ENCODE measurements at places on chromosomes 3 and 15.

GRCh38 chr3:38493031-38493430, 3.1 kb upstream of the EXOG start:
- no peak for DNase-seq

DNA sequence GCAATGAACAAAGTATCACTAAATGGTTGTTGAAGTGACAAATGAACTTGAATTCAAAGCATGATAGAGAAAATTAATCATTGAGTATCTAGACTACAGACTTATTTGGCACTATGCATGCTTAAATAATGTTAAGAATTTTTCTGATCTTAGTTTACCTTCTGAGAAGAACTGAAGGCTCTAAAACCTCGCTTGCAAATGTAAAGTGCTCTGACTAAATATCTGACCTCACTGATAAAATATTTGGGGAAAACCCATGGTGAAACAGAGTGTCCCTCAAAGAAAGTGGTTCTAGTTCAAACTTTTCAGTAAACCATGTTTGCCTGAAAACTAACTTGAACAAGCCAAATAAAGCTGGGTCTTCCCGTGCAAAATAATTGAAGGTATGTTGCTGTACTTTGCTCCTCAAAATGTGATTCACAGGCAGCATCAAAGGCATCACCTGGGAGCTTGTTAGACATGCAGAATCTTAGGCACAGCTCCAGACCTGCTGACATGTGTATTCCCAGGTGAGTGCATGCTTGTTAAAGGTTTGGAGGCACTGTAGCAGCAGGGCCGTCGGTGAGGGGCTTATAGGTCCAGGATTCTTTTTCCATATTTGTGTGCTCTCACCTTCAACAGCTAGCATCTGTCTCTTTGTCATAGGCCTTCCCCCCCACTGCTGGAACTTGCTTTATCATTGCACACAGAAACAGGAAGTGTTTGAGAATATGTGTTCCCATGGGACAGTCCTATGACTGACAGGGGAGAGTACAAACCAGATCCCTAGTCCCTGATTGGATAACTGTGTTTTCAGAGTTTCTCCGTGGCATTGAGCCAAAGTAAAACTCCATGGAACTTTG, 524.2 kb upstream of the LMCD1 start:
- DNase-seq = no peak

DNA sequence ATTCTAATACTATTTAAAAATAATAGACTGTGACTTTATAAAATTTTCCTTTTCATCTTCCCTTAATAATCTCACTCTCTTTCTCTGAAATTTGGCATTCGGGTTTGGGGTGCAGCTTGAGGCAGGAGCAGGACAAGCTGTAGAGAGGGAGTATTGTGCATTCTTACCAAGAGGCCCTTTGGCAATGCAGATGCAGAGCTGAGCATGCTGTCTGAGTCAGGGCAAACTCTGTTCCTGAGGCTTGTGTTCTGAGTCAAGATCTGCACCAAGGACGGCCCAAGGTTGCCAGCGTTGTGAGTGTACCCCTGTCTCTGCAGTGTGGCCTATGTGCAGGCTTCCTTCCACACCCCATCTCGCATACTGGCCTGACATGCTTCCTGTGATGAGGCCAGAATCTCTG, 343.8 kb upstream of the FRG2C start:
- DNase-seq = no peak

DNA sequence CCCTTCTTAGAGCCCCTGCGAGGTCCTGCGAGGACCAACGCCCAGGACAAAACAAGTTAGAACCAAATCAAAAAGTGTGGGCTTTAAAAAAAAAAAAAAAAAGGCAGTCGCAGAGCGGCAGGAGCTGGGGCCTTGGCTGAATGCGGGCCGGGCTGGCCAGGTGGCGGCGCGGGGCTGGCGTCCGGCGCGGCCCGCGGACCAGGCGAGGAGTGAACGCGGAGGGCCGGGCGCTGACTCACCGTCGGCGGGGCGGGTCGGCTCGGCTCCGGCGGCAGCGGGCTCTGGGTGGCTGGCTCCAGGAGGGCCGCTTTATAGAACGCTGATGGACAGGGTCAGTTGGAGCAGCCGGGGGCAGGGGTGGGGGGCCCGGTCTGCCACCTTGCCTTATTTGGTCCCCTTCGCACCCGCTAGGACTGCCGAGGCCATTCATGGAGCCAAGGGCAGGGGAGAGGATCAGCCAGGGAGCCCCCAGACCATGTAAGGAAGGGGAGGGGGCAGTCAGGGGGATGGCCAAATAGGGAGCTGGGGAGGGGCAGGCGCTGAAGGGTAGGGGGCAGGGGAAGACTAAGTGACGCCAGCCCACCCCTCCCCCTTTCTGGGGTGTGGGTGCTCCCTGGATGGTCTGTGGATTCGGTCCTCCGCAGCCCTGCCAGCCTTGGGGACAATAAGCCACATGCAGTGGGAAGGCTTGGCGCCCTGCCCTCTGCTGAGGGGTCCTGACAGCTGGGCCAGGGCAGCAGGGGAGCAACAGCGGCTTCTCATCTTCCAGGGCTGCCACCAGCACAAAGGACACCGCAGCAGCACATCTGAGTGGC, at the start of gene ACTC1:
TSS of gene ACTC1 (minus strand) at position 283 of the 815 bp plus-strand sequence. CDS start 741 bp downstream, outside the sequence.
- DNase-seq = peak; percentile 61

- no peak for DNase-seq
Measured at GRCh38 chr15:62853114-62853840, 189.3 kb upstream of the TPM1 start.

GRCh38 chr3:64848127-64848800, 160.5 kb upstream of the ADAMTS9 start:
- DNase-seq = no peak

- no peak for DNase-seq
Measured at GRCh38 chr15:98870788-98871187, 136.8 kb downstream of the PGPEP1L start.

GRCh38 chr15:101210466-101210865, 41.4 kb downstream of the CHSY1 start:
- no peak for DNase-seq

- DNase-seq = no peak
Measured at GRCh38 chr3:69201658-69202057, 79.3 kb upstream of the LMOD3 start.

DNA sequence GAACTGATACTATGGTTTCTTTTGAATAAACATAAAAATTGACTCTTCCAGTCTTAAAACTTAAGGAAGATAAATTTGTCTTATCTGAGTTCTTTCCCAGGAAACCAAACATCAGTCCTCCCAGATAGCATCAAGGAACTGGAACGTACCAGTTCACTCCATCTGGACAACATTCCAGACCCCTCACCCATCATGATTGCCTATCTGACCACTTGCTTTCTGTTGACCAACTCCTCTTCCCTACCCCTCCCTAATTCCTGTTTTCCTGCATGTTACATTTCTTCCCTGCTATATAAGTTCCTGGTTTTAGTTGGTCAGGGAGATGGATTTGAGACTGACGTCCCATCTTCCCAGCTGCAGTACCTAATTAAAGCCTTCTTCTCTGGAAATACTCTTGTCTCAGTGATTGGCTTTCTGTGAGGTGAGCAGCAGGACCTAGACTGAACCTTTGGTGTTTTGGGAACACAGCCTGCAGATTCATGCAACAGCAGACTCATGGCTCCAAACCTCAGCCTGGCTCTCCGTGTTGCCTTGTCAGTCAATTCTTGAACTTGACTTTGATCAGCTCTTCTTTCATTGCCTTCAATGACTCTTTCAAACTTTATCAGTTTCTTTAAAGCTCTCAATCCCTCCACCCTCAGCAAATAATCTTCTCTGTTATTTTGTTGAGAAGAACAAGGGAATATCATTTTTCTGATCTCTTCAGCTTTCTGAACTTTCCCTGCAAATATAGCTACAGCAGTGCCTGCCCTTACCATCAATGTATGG, 123.6 kb downstream of the RPL22L1 start:
- DNase-seq = no peak

- DNase-seq = no peak
Measured at GRCh38 chr15:73389971-73390544, 21.3 kb upstream of the HCN4 start.

GRCh38 chr3:70149714-70150400, 150.3 kb downstream of the SAMMSON start:
- DNase-seq = no peak

- DNase-seq = no peak
Measured at GRCh38 chr15:47139965-47140364, 577.3 kb upstream of the SEMA6D start.

- DNase-seq = no peak
Measured at GRCh38 chr3:61667383-61667782, 106.0 kb downstream of the PTPRG start.

DNA sequence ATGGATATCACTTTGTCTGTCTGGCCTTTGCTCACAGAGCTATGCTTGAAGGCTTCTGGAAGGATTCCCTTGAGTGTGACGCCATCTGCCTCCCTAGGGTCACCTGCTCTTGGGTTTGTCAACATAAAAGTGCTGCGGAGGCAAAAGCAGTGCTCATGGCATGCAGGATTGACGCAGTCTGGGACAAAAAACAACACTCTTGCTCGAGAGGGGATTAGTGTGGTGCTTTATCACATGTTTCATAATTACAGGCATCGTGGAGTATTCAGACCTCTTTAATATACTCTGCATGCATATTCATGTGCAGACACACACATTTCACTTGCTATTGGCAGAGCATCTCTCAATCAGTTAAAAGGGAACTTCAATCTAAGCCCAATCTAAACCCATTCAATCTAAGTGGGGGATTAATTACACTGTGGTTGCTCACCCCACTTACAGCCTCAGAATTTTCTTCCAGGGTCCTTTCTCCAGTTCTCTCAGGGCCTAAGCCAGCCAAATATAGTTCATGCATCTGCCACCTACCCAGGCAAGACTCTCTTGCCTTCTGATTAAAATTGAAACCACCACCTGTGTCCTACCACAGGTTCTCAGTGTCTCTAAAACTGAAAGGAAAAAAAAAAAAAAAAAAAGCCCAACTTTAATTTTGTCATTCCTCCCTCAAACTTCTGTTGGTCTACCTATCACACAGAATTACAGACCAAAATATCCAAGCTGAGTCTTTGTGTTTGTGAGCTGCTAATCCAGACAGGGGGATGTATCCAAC, 75.6 kb downstream of the BFSP2 start:
- DNase-seq = no peak

GRCh38 chr3:28745916-28746617, 397.4 kb upstream of the AZI2 start:
- no peak for DNase-seq

GRCh38 chr3:61452535-61453090, 108.8 kb upstream of the PTPRG start:
- DNase-seq = no peak

DNA sequence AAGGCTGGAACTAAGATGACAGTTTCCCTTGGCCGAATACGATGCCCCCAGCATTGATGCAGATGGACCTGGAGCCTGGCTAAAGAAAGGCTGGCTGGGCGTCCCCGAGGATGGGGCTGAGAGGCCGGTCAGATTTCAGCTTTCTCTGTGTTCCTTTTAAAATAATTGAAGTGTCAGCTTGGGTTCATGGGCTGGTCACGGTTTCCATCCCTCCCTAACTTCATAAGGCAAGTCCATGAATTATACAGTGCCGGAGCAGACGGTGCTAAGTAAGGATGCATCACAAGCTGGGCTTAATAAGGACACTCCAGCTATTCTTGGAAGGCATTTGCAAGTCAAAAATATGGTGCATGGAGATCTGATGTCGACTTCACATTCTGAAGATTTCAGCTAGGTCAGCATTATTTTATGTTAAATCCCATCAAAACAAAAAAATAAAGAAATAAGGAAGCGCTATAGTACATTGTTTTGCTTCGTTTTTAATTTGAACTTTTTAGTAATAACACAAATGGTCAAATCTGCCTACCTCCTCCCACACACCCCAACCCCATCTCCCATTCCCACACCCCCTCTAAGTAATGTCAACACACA, 220.8 kb downstream of the RPLP1 start:
- no peak for DNase-seq

DNA sequence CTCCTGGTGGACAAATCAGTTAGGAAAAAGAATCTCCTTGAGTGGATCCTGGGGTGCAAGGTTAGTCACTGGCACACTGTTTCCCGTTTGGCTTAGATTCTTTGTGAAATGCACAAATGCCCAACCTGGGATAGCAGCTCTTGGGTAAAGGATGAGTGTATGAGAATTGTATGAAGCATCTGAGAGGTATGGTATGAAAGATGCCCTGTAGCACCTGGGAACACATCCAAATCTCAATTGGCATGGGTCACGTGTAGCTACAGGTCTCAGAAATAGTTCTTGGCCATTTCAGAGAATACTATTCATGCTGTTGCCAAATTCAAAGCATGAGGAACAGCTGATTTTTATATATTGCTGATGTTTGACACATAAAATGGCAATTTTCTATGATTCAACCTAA, 84.3 kb downstream of the KCNH8 start:
- DNase-seq = no peak

DNA sequence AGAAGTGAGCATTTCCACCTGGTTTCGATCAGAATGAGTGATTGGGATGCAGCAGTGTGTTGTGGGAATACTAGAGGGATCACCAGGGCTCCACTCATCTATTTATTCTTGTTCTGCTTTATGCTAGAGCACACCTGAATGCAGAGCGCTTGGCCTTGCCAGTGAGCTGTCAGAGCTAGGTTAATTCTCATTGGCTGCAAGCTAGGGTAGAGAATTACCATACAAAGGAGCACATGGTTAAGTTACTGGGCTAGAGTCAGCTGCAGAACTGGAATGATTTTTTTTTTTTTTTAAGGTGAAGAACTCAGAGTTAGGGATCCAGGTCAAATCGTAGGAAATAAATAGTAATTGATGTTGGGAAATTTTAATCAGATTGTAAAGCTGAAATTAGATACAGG, 8.8 kb downstream of the EIF2AK4 start:
- no peak for DNase-seq

DNA sequence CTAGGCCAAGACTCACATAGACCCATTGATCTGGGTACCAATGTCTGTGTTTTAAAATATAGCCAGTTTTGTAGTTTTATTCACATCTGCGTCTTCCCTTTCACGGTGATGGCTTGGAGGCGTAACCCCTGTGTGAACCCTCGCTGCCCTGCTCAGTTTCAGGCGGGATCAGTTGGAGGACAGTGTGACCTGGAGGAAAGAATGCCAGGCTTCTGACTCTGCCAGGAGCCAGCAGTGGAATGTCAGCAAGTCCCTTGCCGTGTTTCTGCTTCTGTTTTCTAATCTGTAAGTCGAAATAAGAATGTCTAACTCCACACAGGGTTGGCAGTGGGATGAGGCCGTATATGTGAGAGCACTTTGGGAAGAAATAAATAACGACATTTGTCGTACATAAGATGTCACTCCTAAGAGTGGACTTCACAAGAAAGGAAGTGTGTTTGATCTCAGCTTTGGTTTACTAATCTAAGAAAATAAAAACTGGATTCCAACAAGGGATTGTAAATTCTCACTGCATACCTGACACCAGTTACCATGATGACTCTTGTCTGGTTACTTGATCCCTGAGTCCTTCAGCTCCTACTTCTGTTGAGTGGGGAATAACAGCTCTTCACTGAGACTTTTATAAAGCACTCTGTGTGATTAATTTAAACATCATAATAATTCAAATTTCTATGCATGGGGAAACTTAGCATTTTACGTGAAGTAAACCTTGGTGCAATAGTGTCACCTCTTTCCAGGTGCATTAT, 6.3 kb upstream of the CA12 start:
- no peak for DNase-seq
